ENCODE measurements at places on chromosomes 3 and 15.

- no peak for DNase-seq
Measured at GRCh38 chr3:9253327-9253726, 3.9 kb upstream of the SRGAP3 start.

- no peak for DNase-seq
Measured at GRCh38 chr15:91128016-91128415, 28.0 kb downstream of the SV2B start.

DNA sequence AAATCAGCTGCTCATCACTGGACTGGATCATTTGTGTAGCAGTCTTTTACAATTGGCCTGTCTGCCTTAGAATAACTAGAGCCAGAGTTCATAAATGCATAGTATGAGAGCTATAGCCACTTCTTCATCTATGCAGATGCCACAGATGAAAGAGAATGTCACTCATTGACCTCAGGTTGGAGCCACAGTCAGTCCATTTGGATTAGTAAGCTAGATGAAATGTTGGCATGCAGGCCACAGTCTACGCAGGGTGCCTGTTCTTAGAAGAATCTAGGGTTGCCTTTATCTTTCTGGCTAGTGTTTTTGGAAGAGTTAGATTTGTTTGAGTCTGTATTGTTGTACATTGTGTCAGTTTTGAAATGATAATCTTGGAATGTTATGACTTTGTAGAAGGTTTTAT lies 25.4 kb upstream of the EDEM1 start:
- DNase-seq = peak; percentile 81

- no peak for DNase-seq
Measured at GRCh38 chr3:8069471-8069870, 432.2 kb upstream of the LMCD1 start.

DNA sequence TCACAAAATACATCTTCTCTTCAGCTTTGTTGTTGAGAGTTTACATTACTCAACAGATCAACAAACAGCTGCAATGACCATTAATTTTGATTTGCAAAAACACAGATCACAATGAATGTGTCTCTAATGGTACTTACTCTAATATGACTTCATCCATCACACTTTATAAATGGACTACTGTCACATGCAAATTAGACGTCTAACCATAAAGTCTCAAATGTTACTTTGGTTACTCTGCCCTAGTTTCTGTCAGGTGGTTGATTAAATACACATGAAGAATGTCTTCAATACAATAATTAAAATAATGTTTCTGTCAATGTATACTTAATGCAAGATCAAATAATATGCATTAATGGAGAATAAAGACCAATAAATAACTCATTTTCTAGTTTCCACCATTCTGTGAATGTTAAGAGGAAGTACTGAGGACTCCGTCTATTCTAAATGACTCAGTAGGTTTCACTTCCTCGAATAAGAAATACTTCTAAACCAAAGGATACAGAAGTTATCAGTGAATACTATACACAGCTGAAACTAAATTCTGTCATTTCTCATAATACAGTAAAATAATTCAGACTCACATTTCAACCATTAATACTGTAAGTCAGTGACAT lies 145.8 kb downstream of the CBLB start:
- DNase-seq = no peak

DNA sequence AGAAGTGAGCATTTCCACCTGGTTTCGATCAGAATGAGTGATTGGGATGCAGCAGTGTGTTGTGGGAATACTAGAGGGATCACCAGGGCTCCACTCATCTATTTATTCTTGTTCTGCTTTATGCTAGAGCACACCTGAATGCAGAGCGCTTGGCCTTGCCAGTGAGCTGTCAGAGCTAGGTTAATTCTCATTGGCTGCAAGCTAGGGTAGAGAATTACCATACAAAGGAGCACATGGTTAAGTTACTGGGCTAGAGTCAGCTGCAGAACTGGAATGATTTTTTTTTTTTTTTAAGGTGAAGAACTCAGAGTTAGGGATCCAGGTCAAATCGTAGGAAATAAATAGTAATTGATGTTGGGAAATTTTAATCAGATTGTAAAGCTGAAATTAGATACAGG lies 8.8 kb downstream of the EIF2AK4 start:
- DNase-seq = no peak

DNA sequence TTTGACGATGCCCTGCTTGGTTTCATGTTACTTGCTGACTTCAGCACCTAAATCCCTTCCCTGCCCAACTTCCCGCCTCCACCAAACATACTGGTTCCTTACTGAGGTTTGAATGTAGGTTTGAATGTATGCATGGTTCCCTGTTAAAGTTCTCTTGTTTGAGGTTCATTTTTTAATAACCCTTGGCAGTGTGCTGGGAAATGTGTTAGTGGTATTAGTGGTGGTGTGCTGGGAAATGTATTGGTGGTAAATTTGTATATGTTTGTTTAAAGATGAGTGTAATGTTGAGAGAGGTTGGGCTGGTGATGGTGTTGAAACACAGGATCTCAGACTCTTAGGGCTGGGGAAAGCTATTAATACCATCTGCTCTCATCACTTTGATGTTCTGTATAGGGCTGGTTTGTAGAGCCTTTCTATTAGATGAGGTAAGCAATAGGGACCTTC lies 392.7 kb downstream of the PTPRG start:
- peak; percentile 14 for DNase-seq

- DNase-seq = no peak
Measured at GRCh38 chr3:157384031-157384430, 52.6 kb upstream of the PTX3 start.

DNA sequence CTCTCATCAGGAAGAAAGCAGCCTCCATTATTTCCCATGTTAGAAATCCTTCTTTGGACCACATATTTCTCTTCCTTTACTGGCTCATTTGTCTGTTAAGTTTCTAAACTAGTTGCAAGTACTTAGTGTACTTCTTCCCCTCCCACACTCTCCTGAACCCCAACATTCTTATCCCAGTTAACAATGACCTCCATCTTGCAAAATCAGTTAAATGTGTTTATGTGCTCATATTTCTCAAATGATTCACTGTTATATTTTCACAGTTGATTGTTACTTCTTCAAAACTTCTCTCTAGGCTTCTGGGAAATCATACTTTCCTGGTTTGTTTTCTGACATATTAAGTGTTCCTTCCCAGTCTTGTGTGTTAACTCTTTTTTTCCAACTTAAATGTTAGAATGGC lies 856.9 kb downstream of the EPHA3 start:
- DNase-seq = peak; percentile 53

DNA sequence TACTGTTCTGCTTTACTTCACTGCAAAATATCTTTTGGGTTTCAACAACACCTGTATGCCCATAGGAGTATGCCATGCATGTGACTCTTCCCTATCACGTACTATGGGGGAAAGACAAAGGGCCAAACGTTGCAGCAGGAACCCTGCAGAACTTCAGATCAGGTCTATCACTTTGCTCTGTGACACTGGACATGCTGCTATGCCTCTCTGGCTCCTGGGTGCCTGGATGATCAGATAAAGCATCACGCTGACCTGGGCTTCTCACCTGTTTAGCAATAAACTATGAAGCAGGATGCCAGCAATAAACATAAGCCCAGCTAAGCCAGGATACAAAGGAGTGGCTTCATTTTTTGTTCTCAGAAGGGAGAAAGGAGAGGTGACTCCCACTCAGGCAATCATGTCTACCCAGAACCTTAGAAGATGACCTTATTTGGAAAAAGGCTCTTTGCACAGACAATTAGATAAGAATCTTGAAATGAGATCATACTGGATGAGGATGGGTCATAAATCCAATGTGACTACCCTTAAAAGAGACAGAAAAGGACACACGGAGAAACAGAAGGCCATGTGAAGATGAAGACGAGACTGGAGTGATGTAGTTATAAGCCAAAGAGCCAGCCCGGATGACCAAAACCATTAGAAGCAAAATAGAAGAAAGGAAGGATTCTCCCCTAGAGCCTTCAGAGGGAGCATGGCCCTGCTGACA lies 19.3 kb downstream of the POMGNT2 start:
- DNase-seq = no peak

DNA sequence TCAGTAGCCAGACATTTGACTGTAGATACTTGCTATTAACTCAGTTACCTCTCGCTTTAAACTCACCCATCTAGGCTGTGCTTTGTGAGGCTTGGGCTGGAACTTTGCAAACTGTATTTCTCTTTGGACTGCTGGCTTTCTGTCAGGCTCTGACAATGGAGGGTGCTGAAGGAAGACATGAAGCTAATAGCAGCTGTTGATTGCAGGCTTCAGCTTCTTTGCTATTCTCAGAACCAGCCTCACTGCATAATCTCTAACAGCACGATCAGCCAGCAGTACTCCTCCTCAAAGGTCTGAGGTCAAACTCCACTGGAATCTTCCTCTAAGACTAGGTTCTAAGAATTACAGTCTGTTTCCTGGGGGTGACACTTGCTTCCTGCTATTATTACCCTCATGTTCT lies 295.6 kb downstream of the ZBBX start:
- DNase-seq = no peak

GRCh38 chr3:35772381-35773015 lies 133.2 kb downstream of the ARPP21 start:
- no peak for DNase-seq

- DNase-seq = peak; percentile 62
Measured at GRCh38 chr3:158091531-158091930, 14.7 kb downstream of the SHOX2 start.

DNA sequence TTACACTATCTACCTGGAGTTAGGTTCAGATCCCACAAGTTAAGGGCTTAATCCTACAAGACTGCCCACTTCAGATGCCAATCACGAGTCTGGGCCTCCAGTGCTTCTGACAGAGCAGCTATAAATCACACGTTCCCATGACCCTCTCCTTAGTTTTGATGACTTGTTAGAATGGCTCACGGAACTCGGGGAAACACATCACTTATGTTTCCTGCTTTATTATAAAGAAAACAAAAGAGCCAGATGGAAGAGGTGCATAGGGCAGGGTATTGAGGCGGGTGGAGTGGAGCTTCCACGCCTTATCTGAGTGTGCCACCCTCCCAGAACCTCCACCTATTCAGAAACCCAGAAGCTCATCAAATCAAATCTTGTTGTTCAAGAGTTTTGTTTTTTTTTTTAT lies 170.8 kb downstream of the MOBP start:
- peak; percentile 31 for DNase-seq
